Anterior cingulate cortex (tissue), 58 donors: ENCODE measurements at places on chromosomes 6 and 20.

DNA sequence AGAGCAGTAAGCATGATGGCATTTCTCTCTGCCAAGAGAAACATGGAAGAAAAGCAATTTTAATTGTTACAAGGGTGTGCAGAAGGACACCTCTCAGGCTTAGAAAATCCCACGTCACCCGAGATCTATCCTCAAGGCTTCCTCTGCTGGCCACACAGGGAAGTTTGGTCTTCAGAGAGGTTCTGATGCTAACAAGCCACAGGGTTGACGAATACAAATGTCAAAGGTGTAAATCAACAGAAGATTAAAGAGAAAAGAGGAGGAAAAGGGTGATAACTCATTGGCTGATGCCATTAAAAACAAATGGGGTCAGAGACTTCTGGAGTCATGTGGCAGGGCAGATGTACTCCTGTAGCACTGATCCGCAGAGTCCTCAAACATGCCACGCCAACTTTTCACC, 33.6 kb upstream of the SPDEF start:
- no peak for DNase-seq

GRCh38 chr20:62710886-62711702, 2.5 kb downstream of the NTSR1 start:
- no peak for DNase-seq

DNA sequence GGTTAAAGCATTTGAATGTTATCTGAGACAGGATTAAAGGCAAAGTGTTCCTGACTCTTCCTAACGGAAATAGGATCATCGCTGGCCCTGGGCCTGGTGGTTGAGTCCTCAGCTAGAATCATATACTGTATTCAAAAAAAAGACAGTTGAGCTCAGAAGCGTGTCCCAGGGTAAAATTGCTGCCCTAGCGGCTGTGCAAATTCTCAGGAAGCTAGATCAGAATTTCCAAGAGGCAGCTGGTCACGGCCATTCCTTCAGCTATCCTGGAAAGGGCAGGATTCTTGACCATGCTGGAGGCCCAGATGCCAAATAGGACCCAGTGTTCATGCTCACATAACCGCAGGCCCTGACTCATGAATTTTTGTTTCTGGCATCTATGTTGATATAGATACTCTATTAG, 67.4 kb downstream of the STMND1 start:
- no peak for DNase-seq

GRCh38 chr20:59055302-59055701, 12.7 kb upstream of the PRELID3B start:
- no peak for DNase-seq

DNA sequence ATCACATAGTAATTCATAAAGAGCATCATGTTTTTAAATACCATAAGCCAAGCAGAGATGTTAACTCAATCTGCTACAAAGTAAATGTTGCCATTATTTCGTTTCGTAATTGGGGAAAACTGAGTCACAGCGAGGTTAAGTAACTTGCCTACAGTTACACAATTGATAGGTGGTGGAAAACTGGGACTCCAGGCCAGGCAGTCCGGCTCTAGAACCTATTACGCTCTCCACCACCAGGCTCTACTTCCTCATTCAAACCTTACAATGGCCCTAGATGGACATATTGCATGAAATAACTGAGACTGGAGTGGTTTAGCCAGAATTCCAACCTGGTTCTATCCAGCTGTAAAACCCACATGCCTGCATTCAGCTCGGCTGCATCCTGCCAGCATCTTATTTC, 58.2 kb downstream of the LINC00237 start:
- DNase-seq, result no peak

DNA sequence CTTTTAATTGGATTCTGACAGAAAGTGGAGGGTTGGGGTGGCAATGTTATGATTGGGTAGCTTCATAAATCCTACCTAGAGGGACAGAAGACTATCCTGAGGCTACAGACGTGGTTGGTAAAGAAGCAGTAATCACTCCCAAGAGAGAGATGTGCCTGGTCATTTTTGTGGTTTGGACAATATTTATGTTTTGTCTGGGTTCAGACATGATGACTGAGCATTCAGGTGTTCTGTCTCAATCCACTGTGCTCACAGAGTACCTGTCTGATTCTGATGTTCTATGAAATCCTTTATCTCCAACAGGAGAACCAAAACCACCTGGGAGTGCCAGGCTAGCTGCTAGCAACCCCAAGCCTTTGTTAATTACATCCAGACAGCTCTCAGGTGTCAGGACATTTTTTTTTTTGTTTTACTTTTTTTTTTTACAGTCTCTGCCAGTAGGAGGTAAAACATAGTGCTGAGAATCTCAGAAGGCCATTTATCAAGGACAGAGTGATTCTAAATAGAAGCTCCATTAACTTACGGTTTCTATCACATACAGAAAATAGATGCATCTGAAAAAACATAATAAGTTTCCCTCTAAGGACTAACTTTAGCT, 1.6 kb upstream of the HLA-DQA1 start:
- DNase-seq, result no peak

DNA sequence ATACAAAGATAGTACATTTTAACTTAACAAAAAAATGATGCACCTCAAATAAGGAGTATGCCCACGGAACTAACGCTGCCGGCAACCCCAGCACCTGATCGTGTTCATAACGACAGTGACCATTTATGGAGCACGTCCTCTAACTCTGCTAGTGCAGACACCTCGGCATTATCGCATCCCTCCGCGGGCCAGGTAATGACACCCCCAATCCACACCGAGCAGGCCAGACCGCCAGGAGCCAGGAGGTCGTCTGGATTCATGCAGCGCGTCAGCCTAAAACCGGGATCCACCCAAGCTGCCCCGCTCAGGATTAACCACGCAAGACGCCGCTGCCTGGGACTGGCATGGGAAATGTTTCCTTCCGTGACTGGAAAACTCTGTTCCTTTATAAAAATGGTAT, 34.1 kb downstream of the DACT2 start:
- no peak for DNase-seq

DNA sequence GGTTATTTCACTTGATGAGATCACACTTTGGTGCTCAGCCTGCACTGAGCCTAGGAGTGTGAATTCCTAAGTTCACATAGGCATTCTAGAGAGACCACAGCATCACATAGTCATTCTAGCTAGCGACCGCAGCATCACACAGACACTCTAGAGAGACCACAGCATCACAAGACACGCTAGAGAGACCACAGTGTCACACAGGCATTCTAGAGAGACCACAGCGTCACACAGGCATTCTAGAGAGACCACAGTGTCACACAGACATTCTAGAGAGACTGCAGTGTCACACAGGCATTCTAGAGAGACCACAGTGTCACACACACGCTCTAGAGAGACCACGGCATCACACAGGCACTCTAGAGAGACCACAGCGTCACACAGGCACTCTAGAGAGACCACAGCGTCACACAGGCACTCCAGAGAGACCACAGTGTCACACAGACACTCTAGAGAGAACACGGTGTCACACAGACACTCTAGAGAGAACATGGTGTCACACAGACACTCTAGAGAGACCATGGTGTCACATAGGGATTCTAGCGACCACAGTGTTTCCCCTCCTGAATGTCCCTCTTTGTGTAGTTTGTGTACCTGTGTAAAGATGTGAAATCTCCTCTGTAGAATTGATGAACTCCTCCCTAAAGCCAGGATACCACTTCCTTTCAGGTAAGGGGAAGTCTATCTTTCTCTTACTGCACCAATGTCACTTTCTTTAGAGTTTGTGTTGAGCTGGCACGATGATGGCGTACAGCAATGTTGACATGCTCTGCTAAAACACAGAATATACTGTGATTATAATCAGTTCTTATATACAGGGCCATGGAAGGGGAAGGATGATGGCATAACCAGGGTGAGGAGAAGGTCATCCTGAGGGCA, 169.4 kb downstream of the ZDHHC14 start:
- DNase-seq, result no peak

GRCh38 chr20:5041433-5041832, 40.1 kb upstream of the SLC23A2 start:
- DNase-seq, result no peak

DNA sequence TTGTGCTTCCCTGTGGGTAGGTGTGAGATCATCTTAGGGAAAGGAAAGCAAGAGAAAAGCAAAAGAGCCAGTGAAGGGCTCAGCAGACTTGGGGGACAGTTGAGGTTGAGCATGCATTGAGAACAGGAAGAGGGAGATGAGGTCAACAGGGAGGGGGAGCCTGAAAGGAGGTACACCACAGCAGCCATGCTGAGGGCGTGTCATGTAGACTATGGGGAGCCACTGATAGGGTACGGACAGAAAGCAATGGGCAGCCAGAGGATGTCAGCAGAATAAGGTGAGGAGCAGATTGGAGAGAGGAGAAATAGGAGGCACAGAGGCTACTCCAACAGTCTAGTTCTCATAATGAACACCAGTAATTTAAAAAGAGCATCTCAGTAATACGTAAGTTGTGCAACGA, 351.1 kb upstream of the HTR1E start:
- DNase-seq, result no peak

GRCh38 chr6:29201966-29202365, 31.3 kb downstream of the OR2J2 start:
- no peak for DNase-seq

DNA sequence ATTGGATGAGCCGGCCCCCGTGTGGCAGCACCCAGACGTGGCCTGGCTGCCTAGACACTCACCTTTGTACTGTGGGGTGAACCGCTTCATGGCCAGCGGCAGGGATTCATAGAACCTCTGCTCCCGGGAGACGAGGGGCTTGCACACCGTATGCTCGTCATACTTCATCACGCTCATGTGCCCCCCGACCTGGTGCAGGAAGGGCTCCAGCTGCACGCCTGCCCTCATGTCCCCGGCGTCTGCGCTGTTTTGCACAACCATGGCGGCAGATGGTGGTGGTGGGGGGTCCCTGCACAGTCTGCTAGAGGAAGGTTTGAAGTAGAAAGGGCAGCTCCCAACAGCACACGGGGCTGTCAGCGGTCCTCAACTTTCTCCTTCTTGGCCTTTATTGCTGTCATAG, 11.5 kb downstream of the IP6K3 start:
- DNase-seq, result no peak

GRCh38 chr20:37357481-37358365, 11.8 kb downstream of the SRC start:
- DNase-seq, result no peak

DNA sequence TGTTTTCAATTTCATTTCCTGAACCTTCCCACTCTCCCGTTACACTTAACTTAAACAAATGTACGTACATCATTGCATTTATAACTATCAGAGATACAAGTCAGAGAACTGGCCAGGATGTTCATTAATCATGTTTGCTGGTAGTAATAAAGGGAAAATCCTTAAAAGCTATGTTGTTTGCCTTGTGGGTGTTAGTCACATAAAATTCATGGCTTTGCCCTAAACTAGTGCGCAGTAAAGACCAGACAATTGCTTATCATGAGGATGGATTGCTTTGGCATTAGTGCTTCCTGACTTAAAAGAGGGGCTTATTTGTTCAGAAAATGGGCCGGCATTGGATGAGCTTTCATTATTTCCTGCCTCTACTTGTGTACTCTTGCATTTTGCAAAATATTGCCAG, 1037.3 kb upstream of the FLRT3 start:
- no peak for DNase-seq

- DNase-seq, result no peak
Observed at GRCh38 chr6:74956559-74957428, 249.1 kb downstream of the COL12A1 start.

DNA sequence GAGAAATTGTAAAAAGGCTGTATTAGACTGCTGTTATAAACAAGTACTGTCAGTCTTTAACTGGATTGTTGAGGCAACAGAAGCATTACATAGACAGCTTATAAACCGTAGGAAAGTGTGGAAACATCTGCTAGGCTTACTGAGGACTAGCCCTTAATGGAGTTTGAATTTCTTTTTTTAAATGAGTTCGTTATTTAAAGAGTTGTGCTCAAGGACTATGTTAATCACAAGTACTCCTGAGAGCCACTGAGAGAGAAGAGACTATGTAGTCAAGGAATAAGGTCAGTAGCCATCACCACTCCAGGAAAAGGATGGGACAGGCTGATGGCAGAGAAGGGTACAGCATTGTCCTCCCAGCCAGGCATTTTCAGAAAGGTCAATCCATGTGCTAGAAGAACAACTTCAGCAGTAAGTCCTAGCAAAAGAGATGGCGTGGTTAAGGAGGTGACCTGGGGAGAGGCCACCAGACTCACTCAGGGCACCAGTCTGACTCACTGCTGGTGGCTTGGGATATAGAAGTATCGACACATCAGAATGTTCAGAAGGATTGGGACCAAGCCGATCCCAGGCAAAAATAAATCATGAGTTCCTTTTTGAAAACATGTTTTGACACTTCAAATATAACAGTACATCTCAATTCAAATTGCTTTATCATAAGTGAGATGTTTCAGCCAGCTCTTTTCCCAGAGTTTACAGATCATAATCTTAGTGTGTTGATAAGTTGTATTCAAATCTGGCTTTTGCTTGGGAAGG, 6.4 kb downstream of the RPS12 start:
- no peak for DNase-seq

DNA sequence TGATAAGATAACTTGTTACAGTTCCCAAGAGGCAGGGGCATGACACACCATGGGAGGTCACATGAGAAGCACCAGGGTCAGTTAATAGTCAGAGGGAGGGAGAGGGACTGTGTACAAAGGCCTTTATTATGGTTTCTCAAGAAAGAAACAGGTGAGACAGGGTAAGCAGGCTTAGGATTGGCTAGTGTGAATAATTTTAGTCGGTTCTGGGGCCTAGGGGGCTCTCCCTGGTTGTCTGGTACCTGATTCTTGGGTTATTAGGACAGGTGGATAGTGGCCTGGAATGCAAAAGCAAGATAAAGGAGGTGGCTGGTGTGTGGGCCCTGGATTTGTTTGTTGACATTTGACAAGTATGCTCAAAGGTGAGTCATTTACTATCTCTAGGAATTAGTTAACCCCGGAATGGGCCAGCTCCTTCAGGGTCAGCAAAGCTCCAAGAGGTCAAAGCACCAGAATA, 49.4 kb upstream of the MCUR1 start:
- no peak for DNase-seq
